ENCODE measurements at places on chromosomes 6 and 20. TPM values are rescaled to one million over a fixed set of nuclear protein-coding genes. Genes with fewer than 3 reads are reported as not detected.

DNA sequence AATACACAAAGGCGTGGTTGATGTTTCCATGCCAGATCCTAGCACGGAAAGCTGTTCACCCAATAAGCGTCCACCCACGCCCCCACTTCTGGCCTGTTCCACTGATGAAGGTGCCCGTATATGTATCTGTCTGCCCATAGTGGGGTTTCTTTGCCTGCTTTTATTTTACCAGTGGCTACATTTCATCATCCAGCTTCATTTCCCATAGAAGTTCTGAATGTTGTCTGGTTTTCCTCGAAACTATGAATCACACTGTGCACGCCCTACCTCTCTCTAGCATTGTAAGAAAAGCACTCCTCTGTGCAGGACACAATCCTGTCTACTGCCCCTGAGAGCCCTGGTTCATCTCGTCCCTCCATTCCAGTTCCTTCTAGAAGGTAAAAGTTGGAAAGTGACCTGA lies 8.8 kb upstream of the CD93 start:
- DNase-seq = peak; percentile 75

GRCh38 chr20:7520361-7520760 lies 419.9 kb downstream of the HAO1 start:
- peak; percentile 27 for DNase-seq

GRCh38 chr6:97304701-97305100 lies 21.7 kb upstream of the MMS22L start:
- DNase-seq = peak; percentile 11

GRCh38 chr6:157075549-157076450 lies 247.5 kb downstream of the TMEM242 start:
- DNase-seq = peak; percentile 53

SIRPB1 gene
- 1.1 TPM for total RNA-seq

FOXQ1 gene
- 2.8 TPM for total RNA-seq
